ENCODE measurements at places on chromosomes 3 and 15.

GRCh38 chr3:59813148-59813538 is 763.3 kb upstream of the CFAP20DC start:
- DNase-seq, result no peak

DNA sequence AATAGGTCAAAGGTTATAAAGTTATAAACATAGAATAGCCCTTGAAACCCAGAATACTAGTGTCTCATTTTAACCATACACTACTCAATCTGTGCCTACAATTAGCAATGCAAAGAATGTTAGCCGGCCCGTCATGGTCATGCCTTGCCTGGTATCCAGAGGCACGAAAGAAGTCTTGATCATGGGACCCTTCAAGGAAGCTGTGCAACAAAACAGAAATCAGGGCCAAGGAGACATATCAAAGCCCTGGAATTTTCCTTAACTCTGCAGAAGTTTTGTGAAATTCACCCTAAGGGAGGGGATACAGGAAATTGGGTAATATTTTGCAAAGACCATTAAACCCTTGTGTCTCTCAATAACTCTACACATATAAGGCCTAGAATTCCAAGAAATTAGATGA is 482.4 kb downstream of the ROBO1 start:
- no peak for DNase-seq

- DNase-seq, result no peak
Observed at GRCh38 chr3:111415018-111415417, 127.0 kb upstream of the CD96 start.

DNA sequence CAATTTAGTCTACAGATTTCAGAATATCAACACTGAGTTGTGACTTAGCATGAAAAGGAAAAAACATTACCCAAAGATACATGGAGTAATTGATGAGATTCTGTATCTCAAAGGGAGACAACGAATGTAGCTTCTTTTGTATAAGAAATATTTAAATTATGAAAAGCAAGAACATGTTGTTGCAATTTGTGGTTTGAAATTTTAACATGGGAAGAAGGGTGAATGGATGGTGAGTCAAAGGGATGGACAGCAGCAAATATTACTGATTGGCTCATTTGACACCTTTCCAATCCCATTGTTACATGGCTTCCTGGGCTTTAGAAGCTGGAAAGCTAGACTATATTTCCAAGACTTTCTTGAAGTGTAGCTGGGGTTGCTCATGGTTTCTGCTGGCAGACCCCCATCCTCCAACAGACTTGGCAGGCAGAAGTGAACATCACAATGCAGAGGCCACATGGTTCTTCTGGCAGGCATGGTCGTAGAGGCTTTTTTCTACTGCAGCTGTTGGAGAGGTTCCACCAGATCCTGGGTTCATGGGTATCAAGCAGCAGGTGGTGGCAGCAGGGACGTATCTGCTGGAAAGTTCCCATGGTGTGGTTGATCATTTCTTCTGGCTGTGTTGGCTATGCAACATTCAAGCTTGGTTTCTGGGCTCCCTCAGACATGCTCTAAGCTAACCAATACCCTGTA is 47.2 kb upstream of the KPNA4 start:
- no peak for DNase-seq

Data from stimulated activated CD8-positive, alpha-beta memory T cell treated with anti-CD3 and anti-CD28 coated beads, Interleukin-4, amount 100 ng/mL, for 1 hour (primary cell).